ENCODE measurements at places on chromosomes 6 and 20.

GRCh38 chr6:71510057-71510713 is 221.6 kb downstream of the OGFRL1 start:
- no peak for DNase-seq

DNA sequence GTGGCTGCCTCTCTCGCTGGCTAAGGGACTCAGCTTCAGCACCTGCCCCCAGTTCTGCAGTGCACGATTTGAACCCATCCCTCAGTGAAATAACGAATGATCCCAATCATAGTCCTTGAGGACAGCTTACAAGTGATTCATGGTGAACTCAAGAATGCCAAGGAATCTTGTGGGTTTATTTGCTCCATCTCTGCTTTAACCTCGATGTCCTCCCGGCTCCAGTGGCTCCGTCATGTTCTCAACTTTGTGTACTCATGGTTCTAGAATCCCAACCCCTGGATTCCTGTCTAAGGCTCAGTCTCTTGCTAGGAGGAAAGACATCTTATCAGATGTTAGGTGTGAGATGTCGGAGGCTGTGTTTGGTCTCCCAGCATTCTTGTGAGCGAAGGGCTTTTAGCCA is 29.0 kb upstream of the GTSF1L start:
- DNase-seq = no peak

- DNase-seq = no peak
Observed at GRCh38 chr6:50724381-50725124, 11.2 kb downstream of the TFAP2D start.

DNA sequence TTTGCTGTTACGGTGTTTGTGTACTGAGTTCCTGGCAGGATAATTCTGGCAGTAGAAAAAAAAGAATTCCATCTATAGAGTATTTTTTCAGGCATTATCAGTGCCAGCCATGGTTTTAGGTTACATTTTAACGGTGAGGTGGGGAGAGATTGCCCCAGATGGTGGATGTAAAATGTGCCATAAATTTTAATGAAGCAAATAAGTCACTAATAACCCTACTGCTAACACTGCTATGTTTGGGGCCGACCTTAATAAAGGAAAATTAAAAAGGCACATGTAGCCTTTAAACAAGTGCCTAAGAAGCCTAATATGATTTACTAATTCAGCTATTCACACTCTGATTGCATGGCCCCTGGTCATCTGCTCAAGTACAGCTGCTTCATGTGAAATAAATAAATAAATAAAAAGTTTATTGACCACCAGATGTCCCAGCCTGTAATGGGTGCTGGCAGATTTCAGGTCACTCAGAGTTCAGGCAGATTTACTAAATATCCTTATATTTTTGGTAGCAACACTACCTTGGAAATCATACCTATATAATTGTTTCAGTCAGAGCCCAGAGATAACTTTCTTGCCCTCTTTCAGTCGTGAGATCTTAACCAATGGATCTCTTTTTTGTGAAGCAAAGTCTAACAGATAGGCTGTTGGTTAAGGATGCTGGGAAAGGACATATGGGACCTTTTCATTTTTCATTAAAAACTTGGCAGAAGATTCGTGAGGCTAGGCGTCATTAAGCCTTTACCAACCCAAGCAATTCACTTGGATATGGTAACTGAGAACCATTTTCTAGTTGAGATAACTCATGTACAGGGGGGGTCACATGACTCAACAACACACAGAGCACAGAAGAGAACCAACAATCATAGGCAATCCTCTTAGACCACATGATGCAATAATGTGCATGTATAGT is 495.0 kb upstream of the NRSN1 start:
- no peak for DNase-seq

DNA sequence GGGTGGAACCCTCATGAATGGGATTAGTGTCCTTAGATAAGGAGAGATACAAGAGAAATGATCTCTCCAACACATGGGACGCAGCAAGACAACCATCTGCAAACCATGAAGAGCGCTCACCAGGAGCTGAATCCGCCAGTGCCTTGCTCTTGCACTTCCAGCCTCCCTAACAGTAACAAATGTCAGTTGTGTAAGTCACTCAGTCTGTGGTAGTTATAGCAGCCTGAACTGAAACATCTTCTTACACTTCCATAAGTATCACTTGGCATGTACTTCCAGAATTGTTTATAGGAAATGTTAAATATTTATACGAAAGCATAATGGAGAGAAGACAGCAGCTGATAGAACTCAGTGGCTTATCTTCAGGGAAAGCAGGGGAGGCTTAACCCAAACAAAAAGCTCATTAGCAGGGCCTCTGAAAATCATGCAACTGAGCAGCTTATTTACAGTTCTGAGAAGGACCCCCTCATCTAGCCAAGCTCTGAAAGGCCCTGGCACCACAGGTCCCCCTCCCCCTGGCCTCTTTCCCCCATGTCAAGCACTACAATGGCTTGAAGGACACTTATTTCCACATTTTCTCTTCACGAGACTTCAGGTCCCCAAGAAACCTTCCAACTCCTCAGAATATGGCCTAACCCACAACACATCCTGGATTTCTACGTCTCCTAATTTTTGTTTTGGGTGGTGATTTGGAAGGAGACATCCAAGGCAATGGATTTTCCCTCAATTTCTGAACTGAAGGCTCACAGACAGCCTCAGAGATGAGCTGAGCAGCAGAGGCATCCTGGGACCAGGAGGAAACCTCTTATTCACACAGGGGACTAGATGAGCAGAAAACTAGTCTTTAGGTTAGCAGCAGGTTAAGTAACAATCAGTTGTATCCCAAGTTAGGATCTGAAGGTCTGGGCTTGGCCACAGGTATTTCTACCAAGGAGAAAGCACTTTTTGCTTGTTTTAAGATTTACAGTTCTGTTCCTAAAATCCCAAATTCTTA is 49.1 kb downstream of the GCLC start:
- no peak for DNase-seq

DNA sequence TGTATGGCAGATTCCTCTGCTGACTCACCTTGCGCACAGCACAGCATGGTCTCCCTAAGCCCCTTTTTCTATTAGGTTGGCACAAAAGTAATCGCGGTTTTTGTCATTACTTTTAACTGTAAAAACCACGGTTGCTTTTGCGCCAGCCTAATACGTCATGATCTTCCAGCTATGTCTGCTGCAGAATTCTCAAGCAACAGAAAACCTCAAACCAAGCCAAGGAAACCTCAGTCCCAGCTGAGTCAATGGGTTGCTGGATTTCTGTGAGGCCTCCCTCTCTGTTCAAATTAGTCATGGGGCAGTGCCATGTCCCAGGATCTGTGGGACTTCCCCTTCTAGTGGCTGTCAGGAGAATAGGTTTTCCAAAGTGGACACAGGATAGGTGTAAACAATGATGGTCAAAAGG is 15.7 kb upstream of the ENPP1 start:
- DNase-seq = no peak

GRCh38 chr20:44618318-44618731 is 33.2 kb downstream of the ADA start:
- no peak for DNase-seq

GRCh38 chr20:9075264-9076095 is 6.6 kb downstream of the PLCB4 start:
- peak; percentile 51 for DNase-seq

DNA sequence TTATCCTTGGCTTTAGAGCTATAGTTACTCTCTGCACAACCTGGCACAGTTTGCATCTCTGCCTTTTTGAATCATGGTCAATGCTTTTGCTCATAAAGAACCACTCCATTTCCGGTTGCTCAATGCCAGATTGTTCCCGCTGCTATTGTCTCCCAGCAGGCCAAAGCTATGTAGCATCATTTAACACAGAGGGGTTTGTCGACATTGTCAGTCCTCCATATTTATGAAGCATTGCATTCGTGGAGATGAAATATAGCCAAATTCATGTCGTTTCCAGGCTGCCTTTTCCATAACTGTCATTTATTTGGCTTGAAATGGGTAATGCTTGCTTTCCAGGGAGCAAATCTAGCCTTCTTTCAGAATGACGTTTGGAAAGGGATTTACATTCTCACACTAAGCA is 598.8 kb downstream of the EPHA7 start:
- DNase-seq = no peak

DNA sequence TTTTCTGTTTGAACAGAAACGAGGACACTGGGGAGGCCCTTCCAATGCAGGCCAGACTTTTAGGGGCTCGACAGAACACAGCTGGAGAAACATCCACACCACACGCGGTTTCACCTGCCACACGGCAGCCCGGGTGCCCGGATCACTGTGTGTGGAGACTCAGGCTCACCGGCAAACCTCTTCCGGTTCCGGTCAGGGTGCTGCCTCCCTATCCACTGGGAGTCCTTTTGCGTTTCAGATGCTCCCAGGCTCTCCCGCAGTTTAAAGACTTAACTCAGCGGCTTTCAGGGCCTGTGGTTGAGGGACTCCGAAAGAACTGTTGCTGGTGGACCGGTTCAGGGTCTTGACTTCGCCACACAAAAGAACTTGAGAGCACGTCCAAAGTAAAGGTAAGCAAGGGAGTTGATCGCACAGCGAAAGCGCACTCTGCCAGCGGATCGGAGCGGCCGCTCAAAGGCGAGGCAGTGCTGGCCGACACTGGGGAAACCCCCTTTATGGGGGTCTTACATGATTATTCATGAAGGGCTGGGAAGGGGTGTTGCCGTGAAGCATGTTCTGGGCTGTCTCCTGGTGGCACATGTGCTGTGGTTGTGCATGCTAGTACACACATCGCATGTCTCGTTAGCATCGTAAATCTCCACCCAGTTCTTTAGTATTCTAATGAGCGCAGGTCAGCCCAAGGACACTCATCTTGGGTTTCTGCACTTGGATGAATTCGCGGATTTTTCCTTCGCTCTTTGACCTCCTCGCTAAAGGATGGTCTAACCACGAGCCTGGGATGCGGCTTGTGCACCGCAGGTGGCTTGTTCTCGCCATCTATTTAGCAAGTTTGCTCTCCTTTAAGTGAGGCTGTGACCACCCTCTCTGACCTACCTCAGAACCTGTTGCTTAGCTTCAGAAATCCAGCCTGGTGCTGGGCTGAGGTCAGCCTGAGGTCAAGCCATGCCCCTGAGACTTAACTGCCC is 180.3 kb downstream of the CDH26 start:
- DNase-seq = peak; percentile 21

DNA sequence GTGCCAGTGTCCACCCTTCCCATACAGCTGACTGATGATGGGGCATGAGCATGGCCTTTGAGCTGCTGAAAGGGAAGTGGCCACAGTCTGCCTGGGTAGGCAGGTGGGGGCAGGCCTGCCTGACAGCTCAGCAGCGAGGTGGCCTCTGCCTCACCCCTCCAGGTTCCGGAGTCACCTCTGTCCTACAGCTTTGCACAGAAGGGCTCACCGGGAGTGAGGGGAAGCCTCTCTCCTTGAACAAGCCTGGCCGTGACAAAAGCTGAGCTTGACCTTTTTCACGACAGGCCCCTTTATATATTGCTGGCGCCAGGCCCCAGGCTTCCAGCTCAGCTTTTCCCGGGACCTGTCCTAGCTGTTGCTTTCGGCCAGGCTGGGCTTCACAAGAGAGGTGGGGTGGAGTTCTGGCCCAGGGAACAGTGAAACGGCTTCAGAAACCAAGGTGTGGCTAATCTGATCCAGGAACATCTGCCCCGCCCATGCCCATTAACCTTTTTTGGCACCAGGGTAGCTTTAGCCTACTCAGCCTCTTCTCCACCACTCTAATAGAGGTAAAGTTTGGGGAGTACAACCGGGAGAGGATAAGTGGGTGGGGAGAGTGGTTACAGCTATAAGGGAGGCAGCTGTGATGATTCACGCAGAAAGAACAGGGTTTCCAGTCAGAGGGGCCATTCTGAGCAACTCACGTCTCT is 42.9 kb downstream of the C6orf132 start:
- DNase-seq = no peak

DNA sequence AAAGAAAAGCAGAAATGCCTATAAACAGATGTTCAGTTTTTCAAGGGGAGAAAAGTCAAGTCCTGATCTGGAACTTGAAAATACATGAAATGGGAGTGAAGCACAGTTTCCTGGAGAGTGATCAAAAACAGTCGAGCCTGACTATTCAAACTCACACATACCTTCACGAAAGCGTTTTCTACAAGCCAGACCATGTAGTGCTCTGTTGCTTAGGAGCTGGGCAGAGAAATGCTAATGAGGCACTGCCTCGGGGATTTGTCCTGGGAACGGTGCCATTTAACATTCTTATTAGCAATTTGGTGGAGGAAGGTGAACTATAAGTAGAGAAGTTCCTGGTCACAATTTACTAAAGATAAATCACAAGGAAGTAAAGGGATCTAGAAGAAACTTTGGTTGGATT is 5.9 kb downstream of the NHSL1 start:
- DNase-seq = no peak

GRCh38 chr6:69988458-69989126 is 122.2 kb downstream of the COL19A1 start:
- no peak for DNase-seq

GRCh38 chr6:20180935-20181334 is 31.3 kb downstream of the MBOAT1 start:
- peak; percentile 57 for DNase-seq

- DNase-seq = no peak
Observed at GRCh38 chr6:36913082-36913481, 27.3 kb downstream of the C6orf89 start.
